Left kidney (tissue), 8 donors: ENCODE measurements at places on chromosomes 5 and 9.
A peak's percentile ranks its signal among the peaks of the same experiment; 100 is the strongest.

DNA sequence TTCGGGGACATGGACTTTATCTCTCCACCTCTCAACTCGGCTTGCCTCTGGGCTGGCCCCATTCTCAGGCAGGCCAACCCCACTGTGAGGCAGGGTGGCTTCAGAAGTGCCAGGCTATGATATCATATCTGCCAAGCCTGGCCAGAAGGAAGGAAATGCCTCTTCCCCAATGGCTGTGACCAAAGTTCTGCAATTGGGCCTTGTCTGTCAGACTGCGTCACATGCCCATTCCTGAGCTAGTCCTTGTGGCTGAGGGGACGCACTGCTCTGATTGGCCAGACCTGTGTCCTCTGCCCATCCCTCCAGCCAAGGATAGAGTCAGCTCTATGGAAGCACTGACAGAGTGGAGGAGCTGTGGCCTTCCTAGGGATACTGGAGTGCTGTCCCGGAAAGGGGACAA, 11.9 kb downstream of the SMIM23 start:
- no peak for DNase-seq

GRCh38 chr9:104970271-104970987, 42.5 kb upstream of the ABCA1 start:
- no peak for DNase-seq

DNA sequence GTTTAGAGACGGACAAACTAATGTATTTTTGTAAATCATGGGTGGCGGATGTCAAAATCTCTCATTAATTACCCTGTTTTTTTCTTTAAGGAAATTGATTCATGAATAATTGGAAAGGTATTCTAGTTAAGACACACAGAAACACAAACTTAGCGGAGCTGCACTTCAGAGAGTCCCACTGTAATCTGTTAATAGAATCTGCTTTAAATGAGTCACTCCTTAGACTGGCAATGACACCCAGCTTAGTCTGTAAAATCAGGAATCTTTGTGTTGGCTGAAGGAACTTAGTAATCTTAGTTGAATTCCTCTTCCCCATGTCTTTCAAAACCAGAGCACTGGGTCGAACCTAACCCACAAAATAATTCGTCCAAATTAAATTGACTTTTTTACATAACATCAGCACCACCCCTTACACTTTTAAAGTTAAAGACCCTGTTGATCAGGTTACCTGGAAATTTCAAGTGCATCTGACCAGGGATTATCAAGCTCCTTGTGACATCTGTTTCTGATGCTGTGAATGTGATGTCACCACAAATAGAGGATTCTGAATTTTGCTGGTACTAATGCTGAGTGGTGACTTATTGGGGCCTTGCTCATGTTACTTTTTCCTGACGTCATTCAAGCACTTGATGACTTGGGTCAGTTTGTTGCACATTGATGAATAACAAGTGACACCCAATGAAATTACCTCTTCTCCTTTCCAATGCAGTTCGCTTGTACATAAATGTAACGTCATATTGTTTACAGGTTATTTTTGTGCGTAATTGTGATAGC, 313.6 kb downstream of the KCTD16 start:
- no peak for DNase-seq

- no peak for DNase-seq
These were observed 30.9 kb downstream of the PRKACG start for GRCh38 chr9:68983008-68983411.

- no peak for DNase-seq
These were observed 337.4 kb upstream of the GRIA1 start for GRCh38 chr5:153153086-153153485.

DNA sequence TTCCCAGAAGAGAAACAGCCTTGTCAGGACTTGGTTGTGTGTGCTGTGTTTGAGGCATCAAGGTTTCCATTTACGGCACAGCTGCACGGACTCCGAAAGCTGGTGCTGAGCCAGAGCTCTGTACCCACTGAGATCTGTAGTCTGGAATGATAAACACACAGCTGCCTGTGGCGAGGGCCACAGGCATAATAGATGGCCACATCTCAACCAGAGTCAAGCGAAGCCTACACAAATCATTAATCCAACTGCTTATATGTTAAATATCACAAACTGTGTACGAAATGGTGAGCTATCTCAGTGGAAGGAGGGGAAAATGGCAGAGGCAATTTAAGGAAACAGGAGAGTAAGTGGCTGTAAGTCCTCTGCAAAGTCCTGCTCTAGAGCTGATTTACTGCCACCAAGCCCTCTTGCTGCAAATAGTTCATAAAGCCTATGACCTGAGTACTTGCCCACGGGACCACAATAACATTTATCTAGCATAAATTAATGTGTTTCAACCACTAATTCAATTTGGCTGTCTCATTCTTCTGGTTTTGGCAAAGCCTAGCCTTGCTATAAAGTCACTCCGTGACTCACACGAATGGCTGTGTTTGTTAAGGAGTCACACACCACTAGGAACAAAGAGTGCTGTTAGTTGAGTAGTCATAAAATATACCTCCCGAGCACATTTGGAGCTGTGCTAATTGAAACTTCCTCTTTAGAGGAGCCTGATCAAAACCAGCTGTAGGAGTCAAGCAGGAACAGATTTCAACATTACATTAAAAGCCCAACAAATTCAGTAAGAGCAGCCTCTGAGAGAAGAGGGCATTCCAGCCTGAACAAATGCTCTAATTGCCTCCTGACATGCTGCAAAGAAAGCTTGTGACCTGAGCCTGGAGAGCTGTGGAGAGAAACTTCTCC, 738.6 kb upstream of the ZNF608 start:
- DNase-seq, result peak; percentile 92

DNA sequence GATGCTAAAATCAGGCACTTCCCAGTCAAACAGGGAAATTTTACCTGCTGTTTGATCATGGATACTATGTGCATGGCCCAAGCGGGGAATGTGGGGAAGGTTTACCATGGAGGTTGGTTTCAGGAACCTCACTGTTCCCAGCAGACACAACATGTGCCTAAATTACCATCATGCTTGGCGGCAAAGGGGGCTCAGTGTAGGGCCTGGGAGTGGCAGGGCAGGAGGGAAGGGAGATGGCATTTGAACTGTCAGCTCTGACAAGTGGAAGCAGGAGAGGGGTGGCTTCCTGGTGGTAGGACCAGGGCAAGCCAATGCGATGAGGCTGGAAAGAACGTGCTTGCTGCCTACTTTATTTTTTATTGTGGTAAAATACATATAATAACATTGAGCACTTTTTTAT, 71.7 kb upstream of the SLC25A51 start:
- no peak for DNase-seq

DNA sequence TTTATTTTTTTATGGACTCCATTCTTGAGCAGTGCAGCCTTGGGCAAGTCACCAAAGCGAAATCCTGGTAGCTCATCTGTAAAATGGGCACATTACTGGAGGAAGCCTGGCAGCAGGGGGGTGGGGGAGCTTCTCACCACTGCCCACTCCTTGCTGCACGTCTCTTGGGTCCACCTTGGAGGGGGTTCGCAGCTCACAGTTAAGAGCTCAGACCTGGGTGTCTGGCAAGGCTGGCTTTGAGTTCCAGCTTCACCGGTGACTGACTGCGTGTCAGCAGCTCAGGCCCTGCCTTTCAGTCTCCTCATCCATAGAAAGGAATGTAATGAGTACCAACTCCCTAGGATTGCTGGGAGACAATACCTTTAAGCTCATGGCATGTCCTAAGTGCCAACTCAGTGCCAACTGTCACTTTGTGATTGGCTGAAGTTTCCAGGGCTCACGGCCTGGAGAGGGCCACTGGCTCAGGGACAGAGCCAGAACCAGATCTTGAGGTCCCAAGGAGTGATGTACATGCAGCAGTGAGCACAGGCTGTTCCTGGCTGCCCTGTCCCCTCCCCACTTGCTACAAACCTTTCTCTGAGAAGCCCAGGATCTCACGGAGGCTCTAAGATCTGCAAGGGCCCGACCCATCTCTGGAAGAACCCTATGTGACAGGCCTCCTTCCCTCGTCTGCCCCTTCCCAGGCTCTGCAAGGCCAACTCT, 72.9 kb downstream of the C9orf50 start:
- DNase-seq, result no peak

GRCh38 chr5:179930788-179931473, 23.2 kb upstream of the TBC1D9B start:
- DNase-seq, result no peak

DNA sequence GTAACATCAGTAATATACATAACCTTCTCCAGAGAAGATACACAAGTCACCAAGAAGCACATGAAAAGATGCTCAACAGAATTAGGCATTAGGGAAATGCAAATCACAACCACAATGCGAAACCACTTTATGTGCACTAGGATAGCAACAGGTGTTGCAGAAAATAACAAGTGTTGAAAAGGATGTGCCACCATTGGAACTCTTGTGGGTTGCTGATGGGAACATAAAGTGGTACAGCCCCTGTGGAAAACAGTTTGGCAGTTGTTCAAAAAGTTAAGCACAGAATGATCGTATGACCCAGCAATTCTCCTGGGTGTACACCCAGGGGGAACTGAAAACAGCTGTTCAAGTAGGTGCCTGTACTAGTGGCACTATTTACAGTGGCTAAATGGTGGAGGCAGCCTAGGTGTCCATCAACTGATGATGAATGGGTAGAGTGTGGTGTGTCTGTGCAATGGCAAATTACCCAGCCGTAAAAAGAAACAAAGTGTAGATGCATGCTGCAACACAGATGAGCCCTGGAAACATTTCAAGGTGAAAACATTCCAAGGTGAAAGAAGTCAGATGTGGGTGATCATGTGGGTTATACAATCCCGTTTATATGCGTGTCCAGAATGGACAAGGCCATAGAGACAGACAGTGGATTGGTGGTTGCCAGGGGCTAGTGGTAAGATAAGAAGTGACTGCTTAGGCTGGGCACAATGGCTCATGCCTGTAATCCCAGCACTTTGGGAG, 27.2 kb downstream of the CCDC69 start:
- DNase-seq, result no peak

GRCh38 chr5:105978011-105978410, 1692.7 kb downstream of the EFNA5 start:
- no peak for DNase-seq

GRCh38 chr5:180343831-180344695, 9.1 kb downstream of the GFPT2 start:
- DNase-seq, result no peak

GRCh38 chr5:1009359-1010180, 968 bp downstream of the NKD2 start:
- DNase-seq, result no peak

DNA sequence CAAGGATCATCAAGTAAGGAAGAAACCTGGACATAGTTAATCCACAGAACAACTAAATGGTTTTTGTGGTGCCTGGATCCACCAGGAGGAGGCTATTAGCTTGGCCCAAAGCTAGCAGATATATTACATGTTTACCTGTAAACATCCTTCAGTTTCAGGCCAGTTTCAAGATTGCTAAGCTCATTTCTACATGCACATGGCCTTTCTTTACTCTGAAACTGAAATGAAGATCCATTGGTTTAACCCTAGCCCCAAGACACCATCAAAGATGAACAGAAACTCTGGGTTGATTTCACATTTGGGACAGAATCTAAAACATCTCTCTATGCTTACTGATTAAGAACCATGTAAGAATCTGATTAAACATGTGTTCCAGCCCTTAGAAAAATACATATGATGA, 611.8 kb downstream of the TLE1 start:
- no peak for DNase-seq

GRCh38 chr9:137168904-137169856, 671 bp downstream of the LRRC26 start:
- DNase-seq, result peak; percentile 35

DNA sequence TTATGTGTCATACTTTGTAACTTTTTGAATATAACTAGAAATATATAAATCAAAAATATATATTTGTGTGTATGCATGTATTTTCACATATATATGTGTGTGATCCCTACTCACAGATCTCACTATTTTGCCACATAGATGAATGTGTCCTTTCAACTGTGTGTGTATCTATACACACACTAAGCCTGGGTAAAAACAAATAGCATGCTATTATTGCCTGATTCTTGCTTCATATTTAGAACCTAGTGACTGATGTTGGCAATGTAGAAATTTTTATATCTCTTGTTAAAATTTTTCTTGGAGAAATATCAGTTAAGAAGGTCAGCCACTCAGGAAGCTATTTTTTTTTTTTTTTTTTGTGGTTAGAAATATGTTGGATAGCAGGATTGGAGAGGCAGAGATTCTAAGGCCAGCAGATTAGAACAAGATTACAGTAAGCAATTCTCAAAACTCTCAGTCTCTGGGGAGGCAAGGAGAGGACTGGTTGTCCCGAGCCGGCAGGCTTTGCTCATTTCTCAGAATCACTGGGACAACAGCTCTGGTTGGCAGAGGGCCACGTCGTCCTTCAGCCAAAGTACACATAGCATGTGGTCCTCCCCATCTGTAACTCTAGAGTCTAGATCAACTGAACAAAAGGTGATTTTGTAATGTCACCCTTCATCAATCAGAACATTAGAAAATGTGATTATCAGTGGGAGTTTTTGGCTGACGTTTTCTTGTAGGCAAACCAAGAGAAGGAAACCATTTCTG, 19.7 kb downstream of the C6 start:
- peak; percentile 71 for DNase-seq

GRCh38 chr5:29550523-29550922, 1643.0 kb upstream of the CDH6 start:
- DNase-seq, result no peak

DNA sequence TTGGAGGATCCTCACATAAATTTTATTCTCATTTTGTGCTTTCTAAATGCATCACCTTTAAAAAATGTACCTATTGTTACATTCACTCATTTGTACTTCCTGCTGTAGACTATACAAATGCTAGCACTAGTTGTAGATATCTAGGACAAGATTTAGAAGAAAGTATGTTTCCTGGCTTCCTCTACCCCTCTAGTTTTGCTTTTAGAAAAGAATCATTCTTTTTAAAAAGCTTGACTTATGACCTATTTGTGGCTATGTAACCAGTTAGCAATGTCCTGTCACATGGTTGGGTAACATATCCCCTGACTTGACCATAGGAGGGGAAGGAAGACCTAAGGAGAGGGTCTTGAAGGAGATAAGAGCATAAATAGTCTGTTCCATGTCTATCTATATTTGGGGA, 13.3 kb downstream of the CAMK4 start:
- no peak for DNase-seq

DNA sequence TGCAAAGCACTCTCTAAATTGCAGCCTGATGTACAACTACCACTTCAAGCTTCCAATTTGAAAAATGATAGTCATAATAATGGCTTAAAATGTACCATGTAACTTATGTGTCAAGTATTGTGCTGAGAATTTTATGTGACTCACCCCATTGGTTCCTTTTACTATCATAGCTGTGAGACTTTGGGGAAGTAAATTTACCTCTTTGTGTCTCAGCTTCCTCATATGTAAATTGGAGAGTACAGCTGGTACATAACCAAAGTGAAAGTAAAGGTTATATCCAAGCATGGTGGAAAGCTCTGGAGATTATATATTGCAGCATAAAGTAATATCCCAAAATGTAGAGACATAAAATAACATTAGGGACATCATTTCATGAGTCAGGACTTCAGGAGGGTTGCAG, 2200.4 kb upstream of the C9orf72 start:
- no peak for DNase-seq

DNA sequence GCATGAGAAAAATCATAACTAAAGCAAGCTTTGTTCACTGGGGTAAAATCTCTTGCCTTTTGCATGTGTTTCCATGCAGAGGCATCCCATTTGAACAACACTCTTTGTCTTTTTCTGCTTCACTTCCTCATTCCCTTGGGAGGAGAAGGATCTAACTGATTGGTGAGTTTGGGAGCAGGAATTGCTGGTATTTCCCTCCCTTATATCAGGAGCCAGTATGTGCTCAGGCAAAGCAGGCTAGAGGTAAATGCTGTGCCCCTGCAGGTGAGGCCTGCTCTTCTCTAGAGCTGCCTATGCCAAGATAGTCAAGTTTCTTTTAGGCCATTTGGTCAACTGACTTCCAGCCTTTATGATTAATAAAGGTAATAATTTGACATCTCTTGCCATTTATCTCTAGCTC, 179.9 kb downstream of the COX7C start:
- no peak for DNase-seq

- no peak for DNase-seq
These were observed 66.0 kb downstream of the FRMD3 start for GRCh38 chr9:83472221-83472665.
